Natural killer cell (primary cell): ENCODE measurements at places on chromosomes 7 and 10. TPM values are rescaled to one million over a fixed set of nuclear protein-coding genes. Genes with fewer than 3 reads are reported as not detected.

GRCh38 chr10:123863721-123864482 lies 27.7 kb downstream of the CPXM2 start:
- H3K4me3 ChIP-seq = no peak overlapping the region
- H3K36me3 ChIP-seq = no peaks in the 10 kb centered on the region
- no peaks in the 10 kb centered on the region for H3K4me1 ChIP-seq
- H3K27ac ChIP-seq = no peak overlapping the region
- H3K27me3 ChIP-seq = no peaks in the 10 kb centered on the region

DNA sequence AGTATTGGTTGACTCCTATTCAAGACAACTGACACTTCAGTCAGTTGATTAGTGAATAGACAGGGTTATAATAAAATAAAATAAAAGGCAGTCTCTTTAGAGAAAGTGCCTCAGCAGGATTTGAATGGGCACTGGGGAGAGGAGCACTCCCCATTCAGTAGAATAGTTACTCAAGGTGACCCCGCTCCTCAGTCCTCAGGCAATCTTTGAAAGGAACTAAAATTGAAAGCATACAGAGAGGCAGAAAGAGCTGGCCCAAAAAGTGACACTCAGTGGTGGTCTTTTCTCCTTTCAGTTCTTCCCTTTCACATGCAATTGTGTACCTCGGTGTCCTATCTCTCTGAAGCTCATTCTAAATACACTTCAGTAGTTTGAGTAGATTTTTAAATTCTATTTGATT lies 47.4 kb upstream of the MACC1 start:
- H3K36me3 ChIP-seq = no peaks in the 10 kb centered on the region
- H3K27me3 ChIP-seq = no peaks in the 10 kb centered on the region
- H3K4me3 ChIP-seq = no peak overlapping the region
- DNase-seq = no peak
- no peak overlapping the region for H3K27ac ChIP-seq

DNA sequence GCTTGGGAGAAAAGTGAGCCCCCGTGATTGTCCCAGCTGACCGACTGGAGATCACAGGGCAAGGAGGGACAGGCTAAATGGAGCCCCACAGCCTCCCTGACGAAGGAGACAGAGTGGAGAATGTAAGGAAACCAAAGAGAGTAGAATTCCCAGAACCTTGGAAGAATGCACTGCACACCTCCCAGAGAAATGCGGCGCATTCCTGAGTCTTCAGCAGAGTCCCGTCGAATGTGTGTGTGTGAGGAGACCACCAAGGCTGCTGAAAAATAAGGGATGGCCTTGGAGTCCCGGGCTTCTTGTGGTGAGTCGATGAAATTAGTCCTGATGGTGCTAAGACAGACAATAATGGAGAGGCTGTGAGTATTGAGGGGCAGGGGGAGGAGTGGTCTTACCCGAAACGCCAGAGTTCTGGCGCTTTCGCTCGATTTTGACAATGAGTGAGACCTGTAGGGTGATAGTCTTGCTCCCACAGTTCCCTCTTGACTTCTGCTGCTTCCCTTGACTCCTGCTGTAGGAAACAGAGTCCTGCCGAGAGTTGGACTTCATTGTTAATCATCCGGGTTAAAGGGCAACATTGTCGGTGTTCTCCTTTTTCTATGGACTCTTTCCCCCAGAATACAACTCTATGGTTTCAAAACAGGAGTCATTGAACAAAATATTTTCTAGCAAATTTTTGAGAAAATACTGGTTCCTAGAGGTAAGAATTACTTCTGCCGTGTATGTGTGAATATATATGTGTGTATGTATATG lies 103.2 kb downstream of the CNNM2 start:
- DNase-seq = no peak
- no peaks in the 10 kb centered on the region for H3K36me3 ChIP-seq
- H3K4me1 ChIP-seq = no peaks in the 10 kb centered on the region
- no peak overlapping the region for H3K4me3 ChIP-seq
- no peak overlapping the region for H3K27ac ChIP-seq
- H3K27me3 ChIP-seq = no peaks in the 10 kb centered on the region

DNA sequence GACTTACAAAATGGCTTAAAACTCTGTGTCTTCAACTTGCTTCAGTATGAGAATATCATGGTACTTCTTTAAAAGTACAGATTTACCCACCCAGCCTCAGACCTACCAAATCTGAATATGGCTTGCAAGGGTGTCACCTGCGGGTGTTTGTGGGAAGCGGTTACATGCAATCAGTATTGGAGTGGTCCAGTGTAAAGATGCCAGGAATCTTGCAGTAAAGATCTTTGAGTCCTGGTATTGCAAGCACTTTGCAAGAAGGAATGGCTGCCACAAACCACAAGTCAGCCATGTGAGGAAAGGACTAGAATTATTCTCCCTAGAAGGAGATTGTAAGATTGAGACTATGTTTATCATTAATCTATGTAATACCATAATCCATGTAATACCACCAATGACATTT lies 115.1 kb downstream of the PON1 start:
- no peak overlapping the region for H3K27ac ChIP-seq
- no peaks in the 10 kb centered on the region for H3K27me3 ChIP-seq
- no peak overlapping the region for H3K4me3 ChIP-seq
- no peak for DNase-seq

- H3K4me1 ChIP-seq = no peaks in the 10 kb centered on the region
- no peaks in the 10 kb centered on the region for H3K27me3 ChIP-seq
- DNase-seq = no peak
- H3K27ac ChIP-seq = no peak overlapping the region
- no peak overlapping the region for H3K4me3 ChIP-seq
- no peaks in the 10 kb centered on the region for H3K36me3 ChIP-seq
These were observed 98.0 kb upstream of the GATA3 start for GRCh38 chr10:7956508-7956907.

The COL26A1 gene
- not detected for total RNA-seq
